Daoy (cell line): ENCODE measurements at places on chromosomes 5 and 9. TPM values are rescaled to one million over a fixed set of nuclear protein-coding genes. Genes with fewer than 3 reads are reported as not detected.

The NPDC1 gene
- total RNA-seq: 15.9 and 17.4 TPM in 2 replicates

The RMRP gene
- total RNA-seq: 3,813 and 4,416 TPM in 2 replicates

The GFPT2 gene
- total RNA-seq: 124 and 133 TPM in 2 replicates

- no peak for DNase-seq
Measured at GRCh38 chr5:150603052-150603451, 37.4 kb upstream of the SYNPO start.

DNA sequence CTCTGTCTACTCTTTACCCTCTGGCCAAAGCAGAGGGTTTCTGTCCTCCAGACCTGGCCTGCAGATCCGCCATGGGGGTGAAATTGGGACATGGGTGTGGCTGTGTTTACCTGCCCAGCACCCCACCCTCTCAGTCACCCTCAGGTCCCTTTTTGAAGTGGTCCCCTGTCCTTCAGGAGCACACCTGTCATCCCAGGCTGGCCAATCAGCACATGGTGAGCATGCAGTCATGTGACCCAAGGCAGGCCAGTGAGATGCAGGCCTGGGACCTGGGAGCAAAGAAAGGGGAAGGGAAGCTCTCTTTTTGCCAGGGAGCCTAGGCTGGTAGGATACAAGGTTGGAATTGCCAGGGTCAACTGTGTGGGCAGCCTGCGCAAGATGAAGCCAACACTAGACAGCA, 28.3 kb upstream of the IER5L start:
- no peak for DNase-seq

GRCh38 chr5:171031977-171032376, 170.2 kb downstream of the RANBP17 start:
- DNase-seq: no peak
